ENCODE measurements at places on chromosomes 1 and 21.

DNA sequence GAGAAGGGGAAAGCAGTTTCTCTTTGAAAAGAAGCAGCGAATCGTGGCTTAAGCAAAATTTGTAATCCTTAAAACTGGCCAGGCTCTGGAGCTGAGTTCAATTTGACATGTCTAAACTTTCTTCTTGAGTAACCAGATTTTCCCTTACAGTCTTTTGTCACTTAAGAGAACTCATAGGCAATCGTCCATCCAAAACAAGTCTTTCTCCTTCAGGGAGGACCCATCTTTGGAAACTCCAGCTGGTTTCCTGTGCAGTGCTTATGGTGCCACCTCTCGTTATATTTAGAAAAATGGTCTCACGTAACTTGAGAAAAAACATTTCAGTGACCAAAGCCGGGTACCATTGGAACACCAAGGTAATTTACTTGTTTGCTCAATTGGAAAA, 1.8 kb upstream of the PTTG1IP start:
- DNase-seq: peak; percentile 49

DNA sequence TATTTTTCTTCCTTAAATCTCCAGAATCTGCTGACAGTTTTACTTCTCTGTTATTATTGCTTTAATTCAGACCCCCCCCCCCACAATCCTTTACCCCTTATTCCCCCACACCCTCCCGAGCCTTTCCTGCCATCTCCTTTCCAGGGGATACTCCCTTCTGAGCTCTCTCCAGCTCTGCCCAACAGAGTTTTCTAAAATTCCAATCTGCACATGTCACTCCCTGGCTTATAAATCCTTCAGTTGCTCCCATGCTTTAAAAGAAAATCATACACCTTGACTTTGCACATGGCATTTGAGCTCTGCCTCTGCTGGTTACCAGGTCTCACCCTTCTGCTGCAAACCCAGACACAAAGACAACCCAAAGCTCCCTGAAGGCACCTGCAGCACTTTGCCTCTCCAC, 11.7 kb upstream of the EPS8L3 start:
- DNase-seq: no peak

DNA sequence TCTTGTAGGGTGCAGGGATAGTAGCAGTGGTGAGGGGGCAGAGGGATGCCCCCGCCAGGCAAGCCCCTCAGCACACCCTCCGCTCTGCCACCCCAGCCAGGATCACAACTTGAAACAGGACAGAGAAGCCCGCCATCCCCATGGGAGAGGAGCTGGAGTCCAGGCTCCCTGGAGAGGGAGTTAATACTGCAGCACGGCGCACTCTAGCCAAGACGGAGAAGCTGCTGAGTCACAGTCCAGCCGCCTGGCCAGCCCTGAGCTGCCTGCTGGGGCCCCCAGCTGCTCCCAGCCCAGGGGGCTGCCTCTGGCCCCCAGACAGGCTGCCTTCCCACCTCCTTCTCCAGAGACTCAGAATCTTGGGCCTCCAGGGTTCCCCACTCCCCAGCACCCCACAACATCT, 87.2 kb downstream of the SYT2 start:
- DNase-seq: no peak

DNA sequence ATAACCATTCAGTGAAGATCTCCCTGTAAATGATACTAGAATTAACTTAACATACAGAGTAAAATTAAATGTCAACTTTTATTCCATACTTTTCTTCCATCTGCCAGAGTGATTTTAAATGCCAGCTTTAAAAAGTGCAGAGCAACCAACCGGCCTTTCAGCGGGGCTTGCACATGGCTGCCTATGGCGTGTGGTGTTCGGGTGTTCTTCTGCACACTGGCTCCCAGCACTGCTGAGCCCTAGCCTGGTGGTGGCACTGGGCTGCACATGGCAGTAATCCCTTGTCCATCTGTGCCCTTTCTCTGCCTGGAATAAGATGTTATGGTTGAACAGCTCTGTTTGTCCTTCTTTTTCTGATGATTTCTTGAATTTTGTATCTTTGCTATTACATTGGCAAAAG, 156.3 kb downstream of the SNX7 start:
- DNase-seq: no peak

- peak; percentile 63 for DNase-seq
Measured at GRCh38 chr1:220526294-220526693, 1.6 kb upstream of the MARK1 start.

DNA sequence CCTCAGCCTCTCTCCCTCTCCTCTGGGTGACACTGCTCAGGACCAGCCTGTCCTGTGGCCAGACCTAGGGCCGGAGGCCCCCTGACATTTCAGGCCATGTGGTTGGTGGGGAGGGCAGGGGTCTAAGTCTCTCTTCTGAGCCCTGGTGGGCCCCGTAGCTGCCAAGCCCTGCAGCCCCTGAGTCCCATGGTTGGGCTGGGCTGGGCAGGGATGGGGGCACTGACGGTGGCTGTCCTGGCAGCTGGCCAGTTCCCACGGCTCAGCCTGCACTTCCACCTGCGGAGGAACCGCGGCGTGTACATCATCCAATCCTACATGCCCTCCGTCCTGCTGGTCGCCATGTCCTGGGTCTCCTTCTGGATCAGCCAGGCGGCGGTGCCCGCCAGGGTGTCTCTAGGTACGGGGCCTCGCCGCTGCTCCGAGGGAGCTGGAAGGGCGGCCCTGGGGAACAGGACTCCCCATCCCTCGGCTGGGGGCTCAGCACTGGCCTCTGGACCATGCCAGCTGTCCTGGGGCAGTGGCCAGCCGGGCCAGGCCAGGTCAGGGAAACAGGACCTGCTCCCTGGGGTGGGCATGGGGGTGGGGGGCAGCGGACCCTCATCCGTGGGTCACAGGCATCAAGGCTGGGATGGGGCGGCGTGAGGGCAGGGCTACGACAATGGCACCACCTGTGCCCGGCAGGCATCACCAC, 9.9 kb downstream of the GABRD start:
- DNase-seq: no peak

DNA sequence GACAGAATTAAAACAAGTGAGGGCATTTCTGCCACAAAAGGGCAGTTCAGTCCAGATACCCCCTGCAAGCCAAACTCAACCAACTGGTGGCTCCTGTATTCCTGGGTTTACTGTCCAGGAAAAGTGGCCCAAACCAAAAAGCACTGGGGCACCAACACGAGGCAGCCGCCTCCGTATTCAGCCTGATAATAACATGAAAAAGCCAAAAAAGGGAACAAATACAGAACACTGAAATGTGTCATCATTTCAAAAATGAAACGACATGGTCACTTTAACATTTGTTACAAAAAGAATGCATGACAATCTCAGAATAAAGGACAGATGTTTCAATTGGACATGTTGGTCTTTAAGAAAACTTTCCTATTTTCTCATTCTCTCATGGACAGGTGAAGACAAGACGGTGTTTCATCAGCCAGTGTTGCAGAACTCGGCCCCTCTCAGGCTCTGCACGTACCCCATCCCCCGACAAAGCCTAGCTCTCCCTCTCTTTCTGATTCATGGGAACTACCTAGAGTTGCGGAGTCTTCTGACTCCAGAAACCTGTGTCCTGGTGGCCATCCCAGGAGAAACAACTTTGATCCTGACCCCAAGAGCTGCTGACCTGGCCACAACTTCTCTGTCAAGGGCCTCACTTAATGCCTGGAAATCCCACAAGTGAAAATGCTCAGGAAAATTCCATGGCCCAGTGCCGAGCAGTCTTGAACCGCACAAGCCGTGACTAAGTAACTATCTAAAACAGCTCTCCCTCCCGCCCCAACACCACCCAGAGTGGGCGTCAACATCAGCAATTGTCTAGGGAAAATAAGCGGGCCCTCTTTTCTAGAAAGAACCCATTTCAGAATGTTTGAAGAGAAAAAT, 27.1 kb downstream of the ZBTB17 start:
- DNase-seq: no peak

DNA sequence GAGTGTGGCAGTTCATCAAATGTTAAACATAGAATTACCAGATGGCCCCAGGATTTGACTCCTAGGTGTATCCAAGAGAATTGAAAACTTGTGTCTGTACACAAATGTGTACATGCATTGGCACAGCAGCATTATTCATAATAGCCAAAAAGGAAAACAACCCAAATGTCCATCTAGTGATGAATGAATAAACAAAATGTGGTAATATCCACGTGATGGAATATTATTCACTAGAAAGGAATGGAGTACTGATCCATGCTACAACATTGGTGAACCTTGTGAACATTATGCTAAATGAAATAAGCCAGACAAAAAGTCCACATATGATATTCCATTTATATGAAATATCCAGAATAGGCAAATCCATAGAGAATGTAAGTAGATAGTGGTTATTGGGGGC, 77.7 kb downstream of the RAVER2 start:
- no peak for DNase-seq

DNA sequence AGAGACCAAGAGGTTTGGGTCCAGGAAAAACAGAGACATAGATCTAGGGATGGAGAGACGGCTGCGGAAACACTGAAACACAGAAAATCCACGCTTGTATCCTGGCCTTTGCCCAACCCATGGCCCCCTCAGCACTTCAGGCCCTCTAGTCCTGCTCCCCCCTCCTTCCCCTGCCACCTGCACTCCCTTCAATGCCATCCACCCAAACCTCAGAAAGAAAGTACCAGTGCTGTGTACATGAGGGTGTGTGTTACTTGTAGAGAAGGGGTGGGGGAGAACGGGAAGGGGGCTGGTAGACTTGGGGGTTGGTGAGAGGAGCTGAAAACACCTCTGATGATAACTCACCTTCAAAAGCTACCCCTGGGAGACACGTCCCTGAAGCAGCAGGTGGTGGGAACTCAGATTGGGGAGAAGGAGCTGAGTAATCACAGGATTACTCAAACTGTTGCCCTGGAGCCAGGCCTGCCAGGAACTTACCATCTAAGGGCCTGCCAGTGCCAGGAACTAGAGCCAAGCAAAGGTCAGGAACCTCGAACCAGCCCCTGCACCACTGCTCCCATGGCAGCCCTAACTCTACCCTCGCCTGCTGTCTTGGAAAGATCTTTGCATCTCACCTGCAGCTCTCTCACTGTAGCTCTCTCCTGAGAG, 11.5 kb downstream of the RORC start:
- no peak for DNase-seq

DNA sequence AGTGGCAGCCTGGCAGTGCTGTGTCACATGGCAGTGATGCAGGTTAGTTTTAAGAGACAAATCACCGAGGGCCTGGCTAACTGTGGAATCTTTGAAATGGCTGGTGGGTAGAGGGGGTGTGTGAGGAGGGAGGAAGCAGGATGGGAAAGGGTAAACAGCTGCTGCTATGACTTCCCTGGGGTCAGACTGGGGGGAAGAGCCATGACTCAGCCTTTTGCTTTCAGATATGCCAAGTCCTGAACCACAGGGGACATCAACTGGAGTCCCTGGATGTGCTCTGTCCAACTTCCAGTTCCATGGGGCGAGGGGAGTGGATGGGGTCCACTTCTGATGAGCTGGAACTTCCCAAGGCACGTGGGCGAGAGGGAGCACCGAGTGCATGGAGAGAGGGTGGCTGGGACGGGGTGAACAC, 121.1 kb upstream of the ADAR start:
- no peak for DNase-seq

GRCh38 chr1:79161077-79161476, 154.5 kb upstream of the ADGRL4 start:
- no peak for DNase-seq
